ENCODE measurements at places on chromosomes 5 and 9. TPM values are rescaled to one million over a fixed set of nuclear protein-coding genes. Genes with fewer than 3 reads are reported as not detected.
A peak's percentile ranks its signal among the peaks of the same experiment; 100 is the strongest.

- no peak for DNase-seq
Observed at GRCh38 chr9:121191235-121191634, 10.4 kb downstream of the RAB14 start.

DNA sequence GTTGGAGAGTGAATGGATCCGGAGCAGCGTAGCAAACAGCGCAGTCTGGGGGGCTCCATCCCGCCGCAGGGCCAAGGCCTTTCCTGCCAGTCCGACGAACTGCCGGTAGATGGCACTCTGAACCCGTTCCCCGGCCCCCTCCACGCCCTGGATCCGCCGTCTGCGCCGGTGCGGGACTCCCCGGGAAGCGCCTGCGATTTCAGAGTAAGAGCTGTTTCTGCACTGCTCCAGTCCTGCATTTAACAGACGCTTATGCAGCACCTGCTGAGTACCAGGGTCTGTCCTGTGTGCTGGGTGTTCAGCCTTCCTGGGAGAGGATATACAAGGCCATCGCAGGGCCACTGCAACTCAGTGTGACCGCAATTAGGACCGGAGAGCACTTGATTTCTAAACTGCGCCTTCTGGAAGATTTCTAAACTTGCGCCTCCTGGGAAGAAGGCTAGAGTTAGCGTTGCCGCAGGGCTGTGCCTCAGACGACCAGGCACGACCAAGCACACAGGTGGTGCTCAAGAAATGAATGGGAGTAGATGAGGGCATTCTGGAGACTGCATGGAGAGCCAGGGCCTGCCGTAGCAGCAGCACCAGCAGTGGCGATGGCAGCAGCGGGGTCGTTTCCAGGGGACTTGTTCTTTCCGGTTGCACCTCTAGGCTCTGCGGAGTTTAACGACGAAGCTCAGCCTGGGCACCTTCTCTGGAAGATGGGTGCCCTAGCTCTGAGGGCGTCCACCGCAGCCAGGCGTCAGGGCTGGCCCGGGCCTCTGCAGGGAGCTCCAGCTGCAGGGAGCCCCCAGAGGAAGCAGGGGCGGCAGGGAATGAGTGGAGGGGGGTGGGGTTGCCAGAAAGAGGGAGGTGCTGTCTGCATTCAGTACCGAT lies 14.3 kb upstream of the TIFAB start:
- DNase-seq = peak; percentile 19

DNA sequence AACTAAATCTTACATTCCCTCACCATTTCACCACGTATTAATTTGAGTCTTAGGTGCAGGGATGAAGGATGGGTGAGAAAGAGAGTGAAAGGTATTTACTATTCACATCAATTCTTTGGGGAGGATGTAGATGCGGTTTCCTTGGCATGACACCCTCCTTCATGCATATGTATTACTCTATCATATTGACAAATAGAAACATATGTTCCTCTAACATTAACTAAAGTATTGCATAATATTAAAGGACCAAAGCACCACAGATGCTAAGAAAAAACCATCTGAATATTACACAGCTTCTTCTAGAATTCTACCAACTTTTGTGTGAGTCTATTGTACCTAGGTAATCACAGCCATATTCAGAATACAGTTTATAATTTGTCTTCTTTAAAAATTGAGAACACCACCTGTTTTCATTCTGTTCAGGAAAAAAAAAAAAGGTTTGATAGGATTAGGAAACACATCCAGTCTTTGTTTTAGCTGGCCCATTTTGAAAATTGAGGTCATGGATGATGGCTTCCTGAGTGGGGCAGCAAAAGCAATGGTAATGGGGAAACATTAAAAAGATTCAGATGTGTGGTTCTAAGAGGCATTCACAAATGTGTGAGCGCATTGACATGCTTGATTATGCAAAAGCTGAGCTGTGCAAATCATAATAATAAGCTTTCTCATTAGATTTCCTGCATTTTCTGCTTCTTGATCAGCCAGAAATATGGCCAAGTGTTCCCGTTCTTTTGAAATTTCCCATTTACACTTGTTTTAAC lies 1011.5 kb upstream of the NUDT12 start:
- DNase-seq = no peak

GRCh38 chr9:35057271-35057620 lies 15.2 kb downstream of the VCP start:
- DNase-seq = no peak

- peak; percentile 65 for DNase-seq
Observed at GRCh38 chr5:177113566-177114424, 19.8 kb upstream of the NSD1 start.

- DNase-seq = no peak
Observed at GRCh38 chr9:33198165-33198564, 31.0 kb upstream of the B4GALT1 start.

DNA sequence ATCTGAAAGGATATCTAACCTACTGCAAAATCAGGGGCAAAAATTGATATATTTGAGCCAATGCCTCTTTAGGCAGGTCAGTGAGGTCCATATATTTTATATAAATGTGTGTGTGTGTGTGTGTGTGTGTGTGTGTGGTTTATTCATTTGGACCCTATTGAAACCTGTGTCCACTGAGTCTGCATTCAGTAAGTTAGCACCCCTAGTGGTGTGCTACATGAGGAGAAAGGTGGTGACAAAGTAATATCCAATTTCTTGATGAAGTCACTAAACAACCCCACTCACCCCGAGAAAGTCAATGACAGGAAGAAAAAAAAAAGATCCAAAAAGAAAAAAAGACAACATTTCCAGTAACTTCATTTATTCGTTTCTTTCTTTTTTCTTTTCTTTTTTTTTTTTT lies 4.1 kb downstream of the FBXW11 start:
- DNase-seq = peak; percentile 47

- no peak for DNase-seq
Observed at GRCh38 chr5:10469253-10470050, 27.8 kb downstream of the ROPN1L start.

- no peak for DNase-seq
Observed at GRCh38 chr9:133004091-133004998, 25.9 kb downstream of the GFI1B start.

DNA sequence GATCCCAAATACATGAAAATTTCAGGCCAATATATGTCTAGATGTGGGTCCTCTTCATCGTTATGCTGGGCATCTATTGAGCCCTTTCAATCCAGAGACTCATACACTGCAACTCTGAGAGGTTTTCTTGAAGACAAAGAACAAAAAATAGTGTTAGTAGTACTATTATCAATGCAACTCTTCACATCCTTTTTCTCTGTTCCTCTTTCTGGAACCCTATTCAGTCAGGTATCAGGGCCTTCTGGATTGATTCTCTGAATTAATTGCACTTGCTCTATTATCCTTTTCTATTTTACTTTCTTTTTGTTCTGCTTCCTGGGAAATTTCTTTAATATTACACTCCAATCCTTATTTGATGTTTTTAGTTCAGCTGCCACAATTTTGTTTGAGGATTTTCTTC lies 18.5 kb upstream of the FAM120A start:
- no peak for DNase-seq

DNA sequence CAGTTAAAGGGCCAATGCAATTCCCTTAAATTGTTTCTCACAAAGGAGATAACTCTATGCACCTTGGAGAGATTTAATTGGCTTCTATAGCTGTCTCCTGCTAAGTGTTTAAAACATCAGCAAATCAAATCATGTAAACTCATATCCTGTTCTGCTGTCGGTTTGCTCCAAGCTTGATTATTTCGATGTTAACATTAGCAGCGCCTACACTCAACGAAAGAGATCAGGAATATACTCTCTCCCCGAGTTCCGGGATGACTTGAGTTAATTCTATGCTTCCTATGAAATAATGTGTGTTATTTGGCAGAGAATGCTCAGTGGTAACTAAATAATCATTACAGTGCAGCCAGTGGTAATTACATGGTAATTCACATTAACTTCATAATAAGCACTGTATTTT lies 338.6 kb downstream of the EBF1 start:
- DNase-seq = no peak

DNA sequence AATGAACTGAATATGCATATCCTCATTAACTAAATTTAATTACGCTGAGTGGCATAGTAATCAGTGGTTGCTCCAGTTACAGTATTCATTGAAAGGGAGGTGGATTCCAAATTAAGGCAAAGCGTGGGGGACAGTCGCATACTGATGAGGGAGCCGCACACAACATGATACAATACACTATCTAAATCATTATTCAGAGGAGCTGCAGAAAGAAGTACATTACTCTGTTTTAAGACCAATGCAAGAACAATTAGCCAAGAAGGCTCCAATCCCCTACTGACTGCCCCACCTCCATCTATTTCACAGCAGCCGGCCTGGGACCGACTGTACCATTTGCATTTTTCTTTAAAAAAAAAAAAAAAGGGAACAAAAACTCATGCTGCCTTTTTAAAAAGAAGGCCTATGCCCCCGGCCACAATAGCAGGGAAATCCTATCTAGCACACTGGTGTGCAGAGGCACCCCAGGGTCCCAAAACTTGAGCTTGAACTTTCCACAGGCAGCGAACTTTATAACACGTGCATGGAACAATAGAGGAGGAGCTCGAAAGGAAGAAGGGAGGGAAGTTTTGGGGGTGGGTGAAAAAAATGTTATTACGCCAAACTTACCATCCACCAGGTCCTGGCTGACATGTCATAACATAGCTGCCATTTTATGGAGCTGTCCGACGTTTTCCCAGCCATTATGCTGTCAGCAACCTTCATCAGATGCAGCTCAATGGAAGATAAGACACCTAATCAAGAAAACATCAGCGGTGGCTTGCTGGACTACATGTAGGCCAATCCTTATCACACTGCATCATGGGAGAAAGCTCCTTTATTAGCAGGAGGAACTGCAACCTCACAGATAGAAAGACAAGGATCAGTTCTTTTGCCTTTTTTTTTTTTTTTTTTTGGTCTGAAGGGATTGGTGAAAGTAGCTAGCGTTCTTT lies 161.6 kb downstream of the ZDHHC21 start:
- DNase-seq = no peak

DNA sequence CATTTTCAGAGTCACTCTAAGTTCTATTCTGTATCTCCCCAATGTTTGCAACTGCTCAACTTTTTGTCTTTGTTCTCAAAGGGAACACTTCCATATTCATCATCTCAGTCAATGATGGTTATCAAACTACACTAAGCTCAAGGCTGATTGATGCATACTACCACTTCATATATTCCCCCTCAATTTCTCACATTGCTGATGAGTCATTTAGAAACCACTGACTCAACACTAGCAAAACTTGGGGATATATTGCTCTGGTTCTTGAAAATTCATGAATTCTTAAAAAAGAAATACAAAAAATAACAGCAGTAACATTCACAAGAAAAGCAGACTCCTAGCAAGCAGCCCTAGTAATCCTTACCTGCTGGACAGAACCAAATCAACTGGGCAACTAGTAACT lies 52.2 kb downstream of the ABHD17B start:
- peak; percentile 61 for DNase-seq

DNA sequence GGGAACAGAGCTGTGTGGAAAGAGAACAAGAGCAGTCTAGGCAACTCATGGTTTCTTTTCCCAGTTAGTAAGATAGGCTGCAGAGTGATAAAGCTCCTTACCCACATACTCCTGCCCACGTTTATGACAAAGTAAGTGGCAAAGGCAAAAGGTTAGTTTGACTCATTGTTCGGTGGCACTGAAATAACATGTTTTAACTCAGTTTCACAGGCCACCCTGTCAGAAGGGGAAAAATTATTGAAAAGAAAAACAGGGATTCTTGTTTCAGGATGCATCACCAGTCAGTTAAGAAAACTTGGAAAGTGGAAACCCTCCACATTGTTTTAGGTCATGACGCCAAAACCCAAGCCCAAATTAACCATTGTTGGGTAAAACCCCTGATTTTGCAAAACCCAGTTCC lies 22.3 kb upstream of the DAB2 start:
- DNase-seq = peak; percentile 69

DNA sequence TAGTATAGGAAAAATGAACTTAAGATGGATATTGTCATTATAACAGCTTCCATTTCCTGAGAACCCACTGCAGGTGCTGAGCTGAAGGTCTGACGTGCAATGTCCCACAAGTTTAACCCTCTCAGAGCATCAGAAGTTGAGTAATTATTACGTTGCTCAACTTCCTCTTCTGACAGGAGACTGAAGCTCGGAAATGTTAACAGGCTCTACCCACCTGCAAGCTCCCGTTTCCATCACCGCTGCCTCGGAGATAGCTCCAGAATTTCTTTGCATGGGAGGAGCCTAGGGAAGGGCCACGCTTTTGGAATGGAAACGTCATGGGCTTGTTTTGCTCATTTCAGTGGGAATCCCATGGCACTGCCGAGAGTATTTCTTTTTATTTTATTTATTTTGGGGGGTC lies 1.0 kb upstream of the NTMT1 start:
- DNase-seq = peak; percentile 34

DNA sequence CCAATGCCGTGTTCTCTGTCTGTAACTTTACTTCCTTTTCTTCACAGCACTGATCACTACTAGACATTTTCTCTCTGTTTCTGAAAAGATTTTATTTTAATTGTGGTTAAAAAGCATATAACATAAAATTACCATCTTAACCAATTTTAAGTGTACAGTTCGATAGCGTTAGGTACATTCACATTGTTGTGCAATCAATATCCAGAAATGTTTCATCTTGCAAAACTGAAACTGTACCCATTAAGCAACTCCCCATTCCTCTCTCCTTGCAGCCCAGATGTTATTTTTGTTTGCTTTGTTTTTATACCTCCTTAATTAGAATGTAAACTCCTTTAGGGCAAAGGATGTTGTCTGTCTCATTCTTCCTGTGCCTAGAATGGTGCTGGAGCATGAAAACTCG lies 47.5 kb downstream of the COL27A1 start:
- no peak for DNase-seq

DNA sequence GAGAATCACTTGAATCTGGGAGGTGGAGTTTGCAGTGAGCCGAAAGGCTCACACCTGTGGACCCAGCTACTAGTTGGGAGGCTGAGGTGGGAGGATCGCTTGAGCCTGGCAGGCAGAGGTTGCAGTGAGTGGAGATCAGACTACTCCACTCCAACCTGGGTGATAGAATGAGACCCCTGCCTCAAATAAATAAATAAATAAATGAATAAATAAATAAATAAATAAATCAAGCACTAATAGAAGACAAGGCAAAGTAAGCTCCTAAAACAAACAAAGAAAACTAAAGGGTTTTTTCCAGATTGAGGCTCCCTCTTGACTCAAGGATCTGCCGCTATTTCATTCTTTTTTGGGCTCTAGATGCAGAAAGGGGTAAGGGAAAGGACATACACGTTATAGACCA lies 34.7 kb upstream of the CLINT1 start:
- no peak for DNase-seq

GRCh38 chr5:73096239-73096575 lies 24.2 kb upstream of the TMEM171 start:
- DNase-seq = peak; percentile 85

DNA sequence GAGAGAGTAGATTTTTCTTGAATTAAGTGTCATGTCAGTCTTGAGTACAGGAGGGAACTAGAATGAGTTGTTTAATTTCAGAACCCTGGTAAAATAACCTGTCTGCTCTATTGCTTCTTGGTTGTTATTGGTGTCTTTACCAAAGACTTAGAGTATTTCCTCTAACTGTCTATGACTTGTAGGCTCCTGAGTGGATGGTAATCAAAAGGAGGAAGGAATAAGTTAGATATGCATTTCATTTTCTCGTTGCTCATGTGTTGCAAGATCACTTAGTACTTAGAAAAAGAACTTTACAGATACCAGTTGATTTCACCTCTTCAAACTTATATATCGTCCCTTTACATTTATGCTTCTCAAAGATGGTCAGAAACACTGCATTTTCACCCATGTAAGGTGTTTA lies 31.1 kb downstream of the UHRF2 start:
- DNase-seq = no peak

FCN1 gene
- not detected for total RNA-seq

THG1L gene
- total RNA-seq = 18.1 TPM

NUTM2G gene
- total RNA-seq = not detected

CDO1 gene
- 0.55 TPM for total RNA-seq

PCDHGC5 gene
- 0.17 TPM for total RNA-seq

TLX3 gene
- 0.35 TPM for total RNA-seq

SLC25A46 gene
- total RNA-seq = 119 TPM

OR2V2 gene
- total RNA-seq = not detected

Data from renal cortical epithelial cell (primary cell).